ENCODE measurements at places on chromosomes 11 and 22.

DNA sequence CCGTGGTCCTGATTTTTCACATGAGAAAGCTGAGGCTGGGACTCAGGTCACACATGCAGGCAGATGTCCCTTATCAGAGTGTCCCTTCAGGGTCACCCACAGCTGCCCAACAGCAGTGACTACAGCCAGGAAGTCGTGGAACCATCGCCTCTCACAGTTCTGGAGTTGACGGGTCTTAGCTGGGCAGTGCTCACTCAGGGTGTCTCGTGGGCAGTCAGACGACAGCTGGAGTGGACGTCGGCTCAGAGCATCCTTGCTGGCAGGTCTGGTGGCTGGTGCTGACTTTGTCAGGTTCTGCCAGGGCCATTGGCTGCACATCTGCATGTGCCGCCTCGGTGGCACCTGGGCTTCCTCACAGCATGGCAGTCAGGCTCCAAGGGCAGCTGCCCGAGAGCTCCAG, 35.6 kb upstream of the TH start:
- no peak for DNase-seq

GRCh38 chr22:41885116-41885515, 29.8 kb downstream of the SHISA8 start:
- no peak for DNase-seq

DNA sequence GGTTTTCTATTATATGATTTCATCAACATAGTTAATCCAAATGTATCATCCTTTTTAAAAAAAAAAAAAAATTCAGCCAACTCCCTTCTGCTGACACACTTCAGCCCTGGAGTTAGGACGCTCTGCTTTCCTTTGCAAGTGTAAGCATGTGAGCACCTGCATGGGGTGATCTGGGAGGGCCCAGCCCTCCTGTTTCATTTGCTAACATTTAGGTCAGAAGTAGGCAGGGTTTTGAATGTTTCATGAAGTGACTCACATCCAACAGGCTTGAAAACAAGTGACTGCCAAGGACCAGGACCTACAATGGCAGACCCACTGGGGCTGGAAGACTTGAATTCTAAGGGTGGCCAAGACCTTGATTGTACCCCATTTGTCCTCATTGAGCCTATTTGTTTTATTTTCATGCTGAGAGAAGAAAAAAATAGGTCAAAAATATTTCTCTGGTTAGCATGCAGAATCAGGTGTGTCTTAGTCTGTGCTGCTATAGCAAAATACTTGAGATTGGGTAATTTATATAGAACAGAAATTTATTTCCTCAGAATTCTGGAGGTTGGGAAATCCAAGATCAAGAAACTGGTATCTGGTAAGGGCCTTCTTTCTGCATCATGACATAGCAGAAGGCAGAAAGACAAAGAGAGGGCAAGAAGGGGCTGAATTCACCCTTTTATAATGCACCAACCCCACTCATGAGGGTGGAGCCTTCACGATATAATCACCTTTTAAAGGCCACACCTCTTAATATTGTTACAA, 137.6 kb downstream of the CD44 start:
- DNase-seq, result no peak

DNA sequence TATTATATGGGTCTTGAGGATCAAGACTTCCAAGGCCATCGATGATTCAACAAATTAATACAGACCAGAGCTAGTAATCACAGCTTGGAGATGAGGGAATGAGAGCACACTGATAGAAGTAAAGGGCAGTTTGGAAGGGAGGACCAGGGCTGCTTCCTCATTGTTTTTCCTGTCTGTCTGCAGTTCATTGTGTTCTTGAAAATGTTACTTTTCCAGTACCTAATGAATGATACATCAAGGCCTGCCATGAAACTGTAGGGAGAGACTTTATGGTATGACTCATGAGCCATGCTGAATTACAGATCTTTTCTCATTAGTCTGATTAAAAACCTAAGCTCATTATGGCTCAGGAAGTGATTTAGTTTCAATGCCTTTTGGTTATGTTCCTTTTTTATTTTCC, 855.6 kb downstream of the KCNA4 start:
- no peak for DNase-seq

- no peak for DNase-seq
Measured at GRCh38 chr11:71222318-71223080, 29.9 kb downstream of the SHANK2 start.

GRCh38 chr22:17795661-17796548, 21.6 kb upstream of the BID start:
- no peak for DNase-seq

GRCh38 chr11:11046781-11047180, 188.9 kb upstream of the ZBED5 start:
- no peak for DNase-seq

- no peak for DNase-seq
Measured at GRCh38 chr11:75420224-75421034, 12.6 kb downstream of the KLHL35 start.

DNA sequence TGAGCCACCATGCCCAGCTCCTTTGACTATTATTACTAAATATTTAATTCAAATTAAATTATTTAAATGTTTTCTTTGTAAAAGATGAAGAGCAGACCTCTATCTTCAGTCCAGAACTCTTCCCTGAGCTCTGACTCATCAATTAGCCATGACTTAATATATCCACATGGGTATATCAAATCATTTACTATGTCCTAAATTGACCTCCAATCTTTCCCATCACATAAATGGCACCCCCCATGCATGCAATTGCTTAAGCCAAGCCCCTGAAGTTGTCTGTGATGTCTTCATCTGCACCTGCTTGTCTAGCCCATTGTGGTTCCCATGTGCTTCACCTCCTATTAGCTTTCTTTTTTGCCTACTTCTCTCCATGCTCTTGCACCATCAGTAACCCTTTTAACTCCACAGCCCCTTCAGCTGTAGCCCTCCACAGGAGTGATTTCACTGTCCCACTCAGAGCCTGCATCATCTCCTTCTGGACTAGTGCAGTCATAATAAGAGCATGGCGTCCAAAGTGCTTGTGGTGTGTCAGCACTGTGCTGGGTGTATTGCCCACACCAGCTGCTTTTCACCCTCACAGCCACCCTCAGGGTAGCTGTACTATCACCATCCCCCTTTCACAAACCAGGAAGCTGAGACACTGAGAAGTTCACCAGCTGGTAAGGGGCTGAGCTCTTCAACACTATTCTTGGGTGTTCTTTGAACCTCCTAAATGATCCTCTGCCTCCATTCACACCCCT, 11.8 kb upstream of the THY1 start:
- DNase-seq, result no peak
